ENCODE measurements at places on chromosomes 7 and 10. TPM values are rescaled to one million over a fixed set of nuclear protein-coding genes. Genes with fewer than 3 reads are reported as not detected.

The GBF1 gene
- total RNA-seq = 41.7 TPM

DNA sequence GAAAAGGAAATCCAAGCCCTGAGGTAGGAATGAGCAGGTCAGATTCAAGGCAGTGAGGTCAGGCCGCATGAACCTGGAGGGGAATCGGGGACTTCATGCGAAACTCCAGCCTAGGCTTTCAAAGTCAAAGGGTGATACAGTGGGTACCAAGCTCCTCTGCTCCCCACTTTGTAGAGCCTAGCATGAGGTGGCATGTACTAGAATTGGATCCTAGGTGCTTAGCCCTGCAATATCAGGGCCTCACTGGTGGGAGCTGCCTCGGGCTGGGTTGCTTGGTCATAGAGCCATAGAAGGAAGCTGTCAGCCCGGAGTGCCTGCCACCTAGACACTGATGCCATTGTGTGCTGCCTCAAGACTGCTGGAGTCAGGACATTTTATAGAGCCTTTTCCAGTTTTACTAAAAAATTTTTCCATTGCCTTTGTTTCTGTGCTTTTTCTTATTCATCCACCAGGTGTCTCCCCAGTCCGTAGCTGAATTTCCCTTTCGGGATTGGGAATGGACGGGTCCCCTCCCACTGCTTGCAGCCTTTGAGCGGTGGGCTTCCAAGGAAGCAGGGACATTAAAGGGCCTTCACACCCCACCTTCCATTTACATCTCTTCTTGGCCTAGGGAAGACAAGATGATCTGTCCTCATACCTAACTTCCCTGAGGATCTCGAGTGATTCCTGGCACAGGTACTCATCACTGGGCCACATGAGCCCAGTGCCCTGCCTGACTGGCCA lies 5.5 kb upstream of the LZTS2 start:
- no peak for DNase-seq

GRCh38 chr10:43091846-43092245 lies 15.0 kb downstream of the RET start:
- no peak for DNase-seq

The CACNB2 gene
- total RNA-seq = 55.9 TPM

The UPK3B gene
- total RNA-seq = 2.2 TPM

DNA sequence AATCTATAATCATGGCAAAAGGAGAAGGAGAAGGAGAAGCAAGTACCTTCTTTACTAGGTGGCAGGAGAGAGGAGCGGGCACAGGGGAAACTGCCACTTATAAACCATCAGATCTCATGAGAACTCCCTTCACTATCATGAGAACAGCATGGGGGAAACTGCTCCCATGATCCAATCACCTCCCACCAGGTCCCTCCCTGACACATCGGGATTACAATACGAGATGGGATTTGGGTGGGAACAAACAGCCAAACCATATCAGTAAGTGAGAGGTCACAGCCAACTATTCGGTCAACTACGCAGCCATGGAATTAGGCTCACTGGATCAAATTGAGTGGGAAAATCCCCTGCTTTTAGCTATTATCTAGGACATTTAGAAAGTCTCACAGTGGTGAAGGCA lies 54.2 kb upstream of the STEAP1B start:
- DNase-seq = no peak

- no peak for DNase-seq
These were observed 65.2 kb downstream of the AOAH start for GRCh38 chr7:36659172-36659516.

DNA sequence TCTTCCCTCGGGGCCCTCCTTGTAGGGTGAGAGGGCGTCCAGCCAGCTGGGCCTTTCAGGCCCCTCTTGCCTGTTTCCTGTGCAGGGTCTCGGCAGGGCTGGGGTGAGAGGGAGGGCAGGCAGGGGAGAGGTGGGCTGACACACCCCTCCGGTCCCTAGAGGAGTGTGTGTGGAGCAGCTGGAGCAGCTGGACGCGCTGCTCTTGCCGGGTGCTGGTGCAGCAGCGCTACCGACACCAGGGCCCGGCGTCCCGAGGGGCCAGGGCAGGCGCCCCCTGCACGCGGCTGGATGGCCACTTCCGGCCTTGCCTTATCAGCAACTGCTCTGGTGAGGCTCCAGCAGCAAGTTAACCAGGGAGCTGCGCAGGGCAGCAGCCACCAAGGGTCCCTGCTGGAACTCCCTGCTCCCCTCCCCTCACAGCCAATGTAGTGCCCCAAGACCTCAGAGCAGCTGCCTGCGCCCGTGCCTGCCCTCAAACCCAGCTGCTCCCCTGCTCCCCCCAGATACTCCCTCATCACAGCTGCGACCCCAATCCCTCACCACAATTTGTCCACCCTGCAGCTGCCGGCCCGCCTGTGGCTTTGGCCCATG lies 15.7 kb upstream of the ZNF862 start:
- peak; percentile 20 for DNase-seq

- no peak for DNase-seq
These were observed 48.7 kb downstream of the EPC1 start for GRCh38 chr10:32298075-32298812.

The CLEC2L gene
- total RNA-seq = not detected

DNA sequence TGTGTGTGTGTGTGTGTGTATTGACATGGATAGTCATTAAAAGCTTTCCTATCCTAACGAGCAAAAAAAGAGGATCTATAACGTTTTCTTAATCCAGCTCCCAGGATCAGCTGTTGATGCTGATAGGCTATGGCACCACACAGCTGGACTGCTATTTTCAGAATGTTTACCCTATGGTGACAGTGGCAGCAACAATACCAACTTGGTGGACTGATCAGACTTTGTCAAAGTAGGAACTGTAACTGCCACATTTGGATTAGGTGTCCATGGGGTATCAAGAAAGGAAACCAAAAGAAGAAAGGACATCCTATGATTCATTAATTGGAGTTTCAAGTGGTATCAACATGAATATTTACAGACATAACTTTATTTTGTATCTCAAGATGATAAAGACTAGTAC lies 2.7 kb upstream of the CLEC5A start:
- no peak for DNase-seq
